ENCODE measurements at places on chromosomes 7 and 10. TPM values are rescaled to one million over a fixed set of nuclear protein-coding genes. Genes with fewer than 3 reads are reported as not detected.

DNA sequence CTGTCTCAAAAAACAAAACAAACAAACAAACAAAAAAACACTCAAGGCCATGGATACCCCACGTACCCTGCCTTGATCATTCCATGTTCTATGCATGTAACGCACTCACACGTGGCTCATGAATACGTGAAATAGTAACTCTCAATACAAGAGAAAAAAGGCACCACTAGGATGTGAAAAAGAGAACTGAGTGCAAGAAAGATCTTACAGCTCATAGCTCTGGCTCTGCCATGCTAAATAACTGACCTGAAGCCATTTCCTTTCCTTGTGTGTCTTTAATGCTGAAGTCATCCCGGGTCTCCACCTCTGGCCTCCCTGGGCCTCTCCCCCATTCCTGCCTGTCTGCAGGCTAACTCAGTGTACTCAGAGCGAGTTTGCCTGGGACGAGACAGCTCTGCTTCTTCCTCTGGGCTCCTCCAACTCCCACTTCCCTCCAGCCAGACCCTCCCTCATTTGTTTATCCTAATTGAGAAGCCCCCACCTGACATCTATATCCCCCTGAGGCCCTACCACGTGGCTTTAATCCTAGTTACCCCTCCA is 117.3 kb downstream of the PRPF18 start:
- H3K27me3 ChIP-seq, result peaks cover 28% of the 10 kb centered on the region
- peak overlapping the region; percentile 52 for H3K4me3 ChIP-seq
- H3K27ac ChIP-seq, result peak overlapping the region; percentile 38
- peaks cover 51% of the 10 kb centered on the region for H3K4me1 ChIP-seq
- no peak for DNase-seq

- H3K36me3 ChIP-seq, result peaks cover 10% of the 10 kb centered on the region
- no peaks in the 10 kb centered on the region for H3K4me1 ChIP-seq
- H3K4me3 ChIP-seq, result no peak overlapping the region
- H3K27ac ChIP-seq, result no peak overlapping the region
- peak; percentile 38 for DNase-seq
- no peaks in the 10 kb centered on the region for H3K27me3 ChIP-seq
Measured at GRCh38 chr10:35563261-35563891, 41.8 kb upstream of the GJD4 start.

- peaks cover 3% of the 10 kb centered on the region for H3K4me1 ChIP-seq
- no peaks in the 10 kb centered on the region for H3K27me3 ChIP-seq
- no peak overlapping the region for H3K4me3 ChIP-seq
- DNase-seq, result no peak
Measured at GRCh38 chr7:51027106-51027934, 244.6 kb upstream of the GRB10 start.

- no peak for DNase-seq
- no peaks in the 10 kb centered on the region for H3K36me3 ChIP-seq
- no peak overlapping the region for H3K27ac ChIP-seq
- no peak overlapping the region for H3K4me3 ChIP-seq
Measured at GRCh38 chr10:78754269-78755062, 314.3 kb upstream of the ZMIZ1 start.

Gene LIMK1
- 62.7 TPM for total RNA-seq

Gene EIF5AL1
- 0.12 TPM for total RNA-seq

Gene ACTR3C
- total RNA-seq, result 2.3 TPM

Data from progenitor cell of endocrine pancreas (in vitro differentiated cells).